Activated naive CD8-positive, alpha-beta T cell treated with anti-CD3 and anti-CD28 coated beads, Interleukin-2, amount 50 U/mL, for 16 hours (primary cell): ENCODE measurements at places on chromosomes 12 and 14.

DNA sequence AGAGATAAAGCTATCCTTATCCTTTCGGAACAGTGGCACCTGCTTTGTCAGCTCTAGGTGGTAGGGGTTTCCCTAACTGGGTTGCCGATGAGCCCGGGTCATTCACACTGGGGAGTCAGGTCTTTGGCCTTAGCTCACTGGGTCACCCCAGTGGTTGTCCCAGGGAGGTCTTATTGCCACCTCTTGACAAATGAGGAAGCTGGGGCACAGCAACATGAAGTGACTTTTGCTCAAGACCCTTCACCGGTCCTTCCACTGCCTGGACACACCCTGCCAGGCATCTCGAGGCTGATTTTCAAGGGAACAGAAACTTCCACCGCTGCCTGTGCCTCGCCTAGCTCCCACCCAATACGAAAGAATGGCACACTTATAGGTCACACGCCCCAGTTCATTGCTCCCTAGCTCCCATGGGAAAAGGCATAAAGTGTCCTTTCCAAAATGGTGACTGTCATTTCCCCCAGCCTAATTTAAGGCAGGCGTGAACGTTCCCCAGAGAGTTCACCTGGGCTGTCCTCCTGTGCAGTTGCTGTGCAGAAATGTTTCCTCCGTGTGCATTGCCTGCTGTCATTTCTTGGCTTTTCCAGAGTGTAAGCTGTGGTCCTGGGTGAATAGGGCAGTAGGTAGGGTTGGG lies 156.1 kb upstream of the CCND2 start:
- DNase-seq: no peak

GRCh38 chr12:64813723-64814122 lies 10.7 kb upstream of the TBC1D30 start:
- DNase-seq: no peak

DNA sequence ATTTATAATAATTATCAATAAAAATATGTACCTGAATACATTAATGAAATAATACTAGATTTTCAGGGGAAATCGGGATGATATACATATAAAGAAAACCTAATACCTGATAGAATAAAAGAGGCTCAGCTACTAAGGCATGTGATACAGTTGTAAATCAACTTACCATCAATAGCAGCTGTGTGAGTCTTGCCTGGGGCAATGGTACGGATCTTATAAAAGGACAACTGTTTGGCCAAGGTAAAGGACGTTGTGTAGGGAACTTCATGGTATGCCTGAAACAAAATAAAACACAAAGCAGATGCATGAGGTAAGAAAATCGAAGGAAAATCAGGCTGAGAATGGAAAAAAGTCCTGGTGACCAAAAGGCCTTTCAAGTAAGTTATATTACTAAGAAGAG lies 25.4 kb downstream of the NEK9 start:
- no peak for DNase-seq

GRCh38 chr12:12072064-12072760 lies 1.5 kb downstream of the BCL2L14 start:
- DNase-seq: no peak

DNA sequence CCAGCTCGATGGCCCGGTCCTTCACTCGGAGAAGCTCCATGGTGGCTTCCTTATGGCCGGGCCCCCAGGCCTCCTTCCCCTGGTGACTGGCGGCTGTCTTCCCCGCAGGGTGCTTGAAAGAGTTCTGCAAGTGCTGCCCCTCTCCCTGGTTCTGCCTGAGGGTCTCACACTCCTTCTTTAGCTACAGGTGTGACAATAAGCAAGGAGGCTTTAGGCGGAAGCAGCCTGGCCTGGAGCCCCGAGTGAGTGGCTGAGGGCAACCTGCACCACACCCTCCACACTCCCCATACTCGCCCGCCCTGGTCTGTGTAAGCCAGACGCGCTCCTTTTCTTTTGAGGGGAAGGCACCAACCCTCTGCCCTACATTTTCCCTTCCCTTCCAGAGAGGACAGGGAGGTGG lies 62.5 kb upstream of the GPR68 start:
- no peak for DNase-seq

GRCh38 chr14:20684662-20685456 lies 499 bp downstream of the RNASE4 start:
- no peak for DNase-seq

GRCh38 chr12:94595152-94595551 lies 55.2 kb downstream of the TMCC3 start:
- DNase-seq: no peak

DNA sequence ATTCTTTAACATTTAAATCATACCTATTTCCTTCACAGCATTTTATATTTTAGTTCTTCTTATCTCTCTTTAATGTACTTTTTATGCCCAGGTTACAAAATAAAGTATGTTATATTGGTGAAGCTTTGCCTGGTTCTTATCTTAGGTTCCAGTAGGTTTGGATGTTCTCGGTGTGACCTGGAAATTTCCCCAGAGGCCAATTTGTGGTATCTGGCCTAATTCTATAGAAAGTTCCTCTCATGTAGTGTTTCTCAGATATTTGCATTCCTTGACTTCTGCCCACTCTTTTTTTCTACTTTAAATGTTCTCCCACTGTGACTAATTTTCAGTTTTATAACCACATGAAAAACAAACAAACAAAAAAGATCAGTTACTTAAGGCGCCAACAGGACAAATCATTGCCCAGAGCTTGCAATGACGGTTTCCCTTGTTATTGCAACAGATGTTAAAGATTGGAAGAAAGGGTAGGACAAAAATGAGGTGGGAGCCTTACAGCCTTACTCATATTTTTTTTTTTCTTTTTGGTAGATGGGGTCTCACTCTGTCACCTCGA lies 41.2 kb upstream of the PPM1H start:
- no peak for DNase-seq

DNA sequence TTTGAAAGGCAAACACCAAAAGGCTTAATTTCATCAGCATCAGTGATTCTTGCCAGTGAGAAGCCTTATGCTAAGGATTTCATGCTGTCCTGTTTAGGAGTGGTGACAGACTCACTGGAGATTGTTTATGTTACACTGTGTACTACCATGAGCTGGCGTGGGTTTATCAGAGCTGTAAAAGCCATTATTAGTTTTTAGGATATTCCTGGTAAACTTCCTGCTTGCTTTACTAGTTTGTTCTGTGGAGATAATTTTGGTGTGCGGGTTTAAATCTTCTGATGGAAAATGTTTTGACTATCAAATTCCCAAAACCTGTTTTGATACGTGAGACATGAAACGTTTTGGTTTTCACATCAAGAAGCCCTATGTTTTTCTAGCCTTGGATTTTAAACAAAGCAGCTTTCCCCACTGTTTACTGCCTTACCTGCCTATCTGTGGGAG lies 15.2 kb downstream of the PPFIBP1 start:
- no peak for DNase-seq

GRCh38 chr14:104821229-104821945 lies 20.5 kb downstream of the ZBTB42 start:
- no peak for DNase-seq

- no peak for DNase-seq
These were observed 102.7 kb downstream of the GPR135 start for GRCh38 chr14:59362513-59362912.

- no peak for DNase-seq
These were observed 34.8 kb downstream of the CFAP251 start for GRCh38 chr12:121953117-121953692.
